Effector CD8-positive, alpha-beta T cell (primary cell): ENCODE measurements at places on chromosomes 4 and X.

DNA sequence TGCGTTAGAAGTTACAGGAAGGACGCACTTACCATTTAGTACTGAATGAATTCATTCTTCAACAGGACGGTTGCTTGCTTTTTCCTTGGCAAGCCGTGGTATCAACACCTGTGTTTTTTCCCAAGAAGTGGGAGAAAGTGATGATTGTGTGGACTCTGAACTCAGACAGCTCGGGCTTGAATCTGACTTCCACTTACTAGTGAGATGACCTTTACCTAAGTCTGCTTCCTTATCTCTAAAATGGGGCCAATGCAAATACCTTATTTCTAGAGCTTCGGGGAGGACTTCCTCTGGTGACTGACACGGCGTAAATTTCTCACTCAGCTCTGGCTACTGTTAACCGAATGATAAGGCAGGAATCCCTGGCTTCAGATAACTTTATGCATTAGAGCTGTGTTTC, 146.8 kb upstream of the RBPJ start:
- DNase-seq = no peak

DNA sequence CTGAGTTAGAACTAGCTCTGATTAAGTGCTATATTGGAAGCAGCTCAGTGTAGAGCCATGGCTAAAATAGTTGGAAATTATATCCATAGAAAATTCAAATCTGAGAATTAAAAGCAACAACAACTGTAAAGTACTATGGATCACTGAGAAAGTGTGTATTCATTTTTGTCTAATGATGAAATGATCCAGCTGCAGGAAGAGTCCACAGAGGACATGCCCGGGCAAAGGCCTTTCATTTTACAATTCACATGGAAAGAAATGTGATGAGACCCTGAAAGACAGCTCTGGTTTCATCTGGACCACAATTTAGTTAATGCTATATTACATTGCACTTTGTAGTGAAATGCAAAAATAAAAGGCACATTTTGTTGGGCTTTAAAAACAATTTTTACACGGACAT, 196.8 kb upstream of the FAT1 start:
- no peak for DNase-seq

- no peak for DNase-seq
Observed at GRCh38 chrX:23901060-23901459, 6.7 kb downstream of the APOO start.

GRCh38 chr4:176383273-176384077, 63.7 kb downstream of the SPCS3 start:
- DNase-seq = no peak

DNA sequence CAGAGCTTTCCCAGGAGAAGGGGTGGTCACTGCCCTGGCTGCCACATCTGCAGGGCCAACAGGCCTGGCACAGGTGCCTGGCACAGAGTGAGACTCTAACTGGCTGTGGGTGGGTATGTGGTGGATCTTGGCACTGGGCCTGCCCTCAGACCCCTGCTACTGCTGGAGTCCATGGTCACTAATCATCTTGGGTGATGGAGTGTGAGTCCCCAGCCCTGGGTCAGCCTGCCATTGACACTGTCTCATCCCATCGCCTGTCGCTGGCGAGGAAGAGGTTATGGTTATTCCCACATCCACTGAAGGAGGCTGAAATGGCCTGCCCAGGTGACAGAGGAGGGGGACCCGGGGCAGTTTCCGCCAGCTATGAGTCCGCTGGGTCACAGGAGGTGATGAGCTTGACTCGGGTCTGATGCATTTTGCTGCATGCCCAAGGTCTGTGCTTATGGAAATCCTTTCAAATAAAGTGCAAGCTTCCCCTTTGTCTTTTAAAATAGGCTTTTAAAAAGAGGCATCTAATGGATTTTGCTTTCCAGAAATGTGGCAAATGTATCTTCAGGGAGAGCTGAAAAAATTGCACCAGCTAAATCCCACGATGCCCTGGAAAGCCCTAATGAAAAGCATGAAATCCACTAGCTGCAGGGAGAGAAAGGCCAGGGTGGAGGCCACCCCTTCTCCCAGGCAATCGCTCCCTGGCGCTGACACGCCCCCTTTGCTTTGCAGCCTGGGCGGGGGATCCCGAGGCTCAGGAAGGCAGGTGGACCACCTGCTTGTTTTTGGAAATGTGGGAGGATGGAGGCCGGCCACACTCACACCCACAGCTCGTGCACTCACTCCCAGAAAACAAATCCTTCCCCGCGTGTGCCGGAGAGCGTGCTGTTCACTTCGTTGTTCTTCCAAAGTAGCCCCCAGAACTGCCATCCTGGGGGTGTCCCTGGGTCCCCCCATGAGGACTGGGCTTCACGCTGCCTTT, 54.9 kb downstream of the ABLIM2 start:
- DNase-seq = no peak

- DNase-seq = no peak
Observed at GRCh38 chr4:158170691-158171561, 1.9 kb downstream of the GASK1B start.

- no peak for DNase-seq
Observed at GRCh38 chr4:53376900-53377299, 541 bp upstream of the FIP1L1 start.

GRCh38 chrX:150449313-150449712, 86.2 kb downstream of the MAMLD1 start:
- DNase-seq = no peak

GRCh38 chr4:23887989-23888388, 1.9 kb downstream of the PPARGC1A start:
- DNase-seq = no peak

GRCh38 chr4:61666244-61666643, 466.1 kb downstream of the ADGRL3 start:
- no peak for DNase-seq

- no peak for DNase-seq
Observed at GRCh38 chr4:159160242-159160641, 57.4 kb downstream of the RAPGEF2 start.

- DNase-seq = no peak
Observed at GRCh38 chr4:101224358-101225218, 122.7 kb downstream of the PPP3CA start.

GRCh38 chr4:184250795-184251669, 33.4 kb upstream of the ENPP6 start:
- DNase-seq = no peak
